ENCODE measurements at places on chromosomes 4 and X. TPM values are rescaled to one million over a fixed set of nuclear protein-coding genes. Genes with fewer than 3 reads are reported as not detected.

Gene CRMP1
- 624 TPM for total RNA-seq

Gene LETM1
- 115 TPM for total RNA-seq

Gene CTAG1B
- not detected for total RNA-seq

Gene HHIP
- total RNA-seq = 0.82 TPM

DNA sequence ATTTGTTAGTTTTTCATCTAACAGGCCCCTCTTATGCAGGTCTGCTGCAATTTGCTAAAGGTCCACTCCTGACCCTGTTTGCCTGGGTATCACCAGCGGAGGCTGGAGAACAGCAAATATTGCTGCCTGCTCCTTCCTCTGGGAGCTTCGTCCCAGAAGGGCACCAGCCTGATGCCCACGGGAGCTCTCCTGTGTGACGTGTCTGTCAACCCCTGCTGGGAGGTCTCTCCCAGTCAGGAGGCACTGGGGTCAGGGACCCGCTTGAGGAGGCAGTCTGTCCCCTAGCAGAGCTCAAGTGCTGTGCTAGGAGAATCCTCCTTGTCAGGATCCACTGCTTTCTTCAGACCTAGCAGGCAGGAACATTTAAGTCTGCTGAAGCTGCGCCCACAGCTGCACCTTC lies 30.5 kb downstream of the ATRX start:
- no peak for DNase-seq

- DNase-seq = peak; percentile 63
These were observed at the start of gene NSG1 for GRCh38 chr4:4386736-4387392. Gene NSG1, plus strand, starts transcription at chr4:4387102. Its CDS starts 528 bp downstream, at chr4:4387630.

DNA sequence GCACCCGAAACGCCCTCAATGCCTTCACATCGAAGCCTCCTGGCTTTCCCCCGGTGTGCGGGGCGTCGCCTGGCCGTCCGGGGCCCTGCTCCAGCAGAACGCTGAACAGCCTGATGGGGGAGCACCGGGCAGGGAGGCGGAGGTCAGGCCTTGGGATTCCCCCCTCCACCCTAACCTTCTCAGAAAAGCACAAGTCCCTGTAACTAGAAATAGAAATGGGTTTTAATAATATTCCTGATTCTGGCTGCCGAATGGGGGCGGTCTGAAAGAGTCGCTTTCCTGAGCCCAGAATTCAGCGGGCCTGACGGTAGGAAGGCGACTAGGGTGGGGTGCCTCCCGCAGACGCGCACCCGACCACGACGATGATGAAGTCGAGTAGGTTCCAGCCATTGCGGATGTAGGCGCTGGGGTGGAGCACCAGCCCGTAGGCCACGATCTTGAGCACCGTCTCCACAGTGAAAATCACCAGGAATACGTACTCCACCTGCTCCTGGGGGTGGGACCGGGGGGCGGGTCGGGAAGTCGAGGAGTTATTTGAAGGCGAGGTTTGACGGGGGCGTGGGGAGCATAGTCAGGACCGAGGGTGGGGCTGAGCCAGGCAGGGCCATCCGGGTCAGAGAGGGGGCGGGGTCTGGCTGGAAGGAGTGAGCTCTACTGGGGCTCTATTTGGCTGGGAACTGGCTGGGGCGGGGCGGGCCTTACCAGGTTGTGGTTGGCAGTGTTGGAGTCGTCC lies 2.5 kb downstream of the CACNA1F start:
- DNase-seq = peak; percentile 29

DNA sequence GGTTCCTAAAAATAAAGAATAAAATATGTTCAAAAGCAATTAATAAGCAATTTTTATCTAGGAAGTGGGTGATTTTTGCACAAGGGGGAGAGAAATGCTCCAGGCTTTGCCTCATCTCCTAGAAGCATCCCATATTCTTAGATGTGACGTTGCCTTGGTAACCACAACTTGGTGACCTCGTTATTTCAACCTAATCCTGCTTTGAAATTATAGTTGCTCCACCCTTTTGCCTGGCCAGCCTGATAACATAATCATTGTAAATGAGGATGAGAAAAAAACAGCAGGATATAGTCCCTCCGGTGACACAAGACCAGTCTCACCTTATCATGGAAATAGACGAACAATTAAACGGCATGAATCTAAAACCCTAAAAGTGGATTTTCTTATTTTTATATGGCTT lies 194.4 kb downstream of the QDPR start:
- DNase-seq = no peak

DNA sequence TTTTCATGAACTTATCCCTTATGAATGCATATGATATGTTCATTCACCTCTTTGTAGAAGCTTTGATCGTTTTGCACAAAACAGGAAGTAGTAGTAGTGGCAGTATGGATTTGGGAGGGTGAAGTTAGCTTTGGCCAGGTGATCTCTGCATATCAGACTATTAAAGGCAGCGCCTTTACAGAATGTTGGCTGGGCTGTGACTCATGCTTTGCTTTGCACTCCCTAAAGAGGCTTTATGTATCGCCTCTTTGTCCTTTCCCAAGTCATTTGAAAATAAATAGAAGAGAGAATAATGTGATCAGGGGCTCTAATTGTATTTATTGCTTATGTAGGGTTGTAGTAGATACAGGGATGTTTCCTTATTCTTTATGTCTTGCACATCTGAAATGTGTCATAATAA lies 50.4 kb downstream of the SHROOM3 start:
- DNase-seq = no peak

DNA sequence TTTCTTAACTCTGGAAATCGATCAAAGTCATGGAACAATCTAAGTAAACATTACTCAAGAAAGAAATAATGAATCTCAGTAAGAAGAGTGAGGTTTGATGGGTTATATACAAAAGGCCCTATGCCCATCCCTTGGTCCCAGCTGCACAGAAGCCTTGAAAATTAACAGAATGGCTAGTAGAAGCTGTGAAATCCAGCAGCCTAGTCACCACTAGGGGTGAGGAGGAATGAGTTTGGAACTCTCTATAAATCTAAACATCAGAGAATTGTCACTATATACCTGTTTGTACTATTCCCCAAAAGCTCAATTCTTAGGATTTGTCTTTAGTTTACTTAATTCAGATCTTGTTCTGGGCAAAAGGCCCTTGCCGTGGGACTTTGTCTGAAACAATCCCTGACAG lies 313.9 kb upstream of the GRID2 start:
- DNase-seq = no peak

DNA sequence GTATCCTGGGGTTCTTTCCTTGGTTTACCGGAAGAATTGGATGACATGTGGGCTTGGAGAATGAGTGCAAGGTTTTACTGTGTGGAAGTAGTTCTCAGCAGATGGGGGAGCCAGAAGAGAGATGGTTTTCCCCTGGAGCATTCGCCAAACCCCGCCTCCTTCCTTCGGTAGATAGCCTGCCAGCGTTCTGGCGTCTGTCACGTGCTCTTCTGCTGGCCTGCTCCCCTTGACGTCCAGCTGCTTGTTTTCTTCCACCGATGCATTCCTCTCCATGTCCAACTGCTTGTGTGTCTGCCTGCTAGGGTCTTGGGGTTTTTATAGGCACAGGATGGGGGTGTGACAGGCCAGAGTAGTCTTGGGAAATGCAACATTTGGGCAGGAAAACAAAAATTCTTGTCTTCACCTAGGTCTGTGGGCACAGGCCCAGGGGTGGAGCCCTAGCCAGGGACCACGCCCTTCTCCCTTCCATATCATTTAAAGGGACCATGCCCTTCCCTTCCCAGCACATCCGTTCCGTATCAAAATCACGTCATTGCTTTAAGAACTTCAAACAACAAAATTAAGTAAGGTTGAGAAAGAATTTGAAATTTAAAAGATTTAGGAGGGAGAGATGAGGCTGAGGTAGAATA lies 538.7 kb upstream of the SMIM31 start:
- DNase-seq = no peak

DNA sequence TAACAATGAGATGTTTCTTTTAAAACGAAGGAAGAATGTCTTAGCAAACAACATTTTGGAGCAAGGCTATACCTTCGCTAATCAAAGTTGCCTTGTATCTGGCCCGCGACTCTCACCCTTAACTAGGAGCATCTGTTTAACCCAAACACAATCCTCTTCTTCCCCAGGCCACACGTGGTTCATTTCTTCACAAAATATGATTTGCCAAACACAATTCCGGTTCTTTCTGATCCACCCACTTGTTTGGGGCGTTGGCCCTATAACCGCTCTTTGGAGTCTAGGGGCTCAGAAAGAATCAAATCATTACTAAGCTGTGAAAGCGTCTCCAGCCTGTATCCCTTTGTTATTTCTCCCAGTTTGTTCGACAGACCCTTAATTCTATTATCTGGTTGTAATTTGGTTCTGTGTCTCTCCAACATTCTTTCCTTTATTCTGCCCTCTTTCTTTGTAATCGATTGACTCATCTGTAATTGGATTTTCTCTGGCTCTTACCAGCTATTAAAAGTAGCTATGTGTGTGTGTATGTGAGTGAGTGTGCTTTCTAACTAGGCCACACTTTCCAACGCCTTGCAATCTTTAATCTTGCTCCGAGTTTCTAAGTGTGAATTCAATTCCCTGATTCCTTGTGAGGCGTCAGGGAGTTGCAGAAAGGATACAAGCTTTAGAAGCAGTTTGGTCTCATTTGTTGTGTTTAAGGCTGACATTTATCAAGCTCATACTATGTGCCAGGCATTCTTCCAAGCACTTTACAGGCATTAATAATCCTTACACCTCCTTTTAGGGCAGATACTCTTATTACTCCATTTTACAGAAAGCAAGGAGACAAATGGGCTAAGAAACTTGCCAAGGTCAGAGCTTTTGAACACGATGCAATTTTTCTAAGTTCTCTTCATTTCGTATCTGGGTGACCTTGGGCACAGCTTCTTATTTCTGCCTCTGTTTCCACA lies 138.6 kb upstream of the CPEB2 start:
- DNase-seq = no peak

DNA sequence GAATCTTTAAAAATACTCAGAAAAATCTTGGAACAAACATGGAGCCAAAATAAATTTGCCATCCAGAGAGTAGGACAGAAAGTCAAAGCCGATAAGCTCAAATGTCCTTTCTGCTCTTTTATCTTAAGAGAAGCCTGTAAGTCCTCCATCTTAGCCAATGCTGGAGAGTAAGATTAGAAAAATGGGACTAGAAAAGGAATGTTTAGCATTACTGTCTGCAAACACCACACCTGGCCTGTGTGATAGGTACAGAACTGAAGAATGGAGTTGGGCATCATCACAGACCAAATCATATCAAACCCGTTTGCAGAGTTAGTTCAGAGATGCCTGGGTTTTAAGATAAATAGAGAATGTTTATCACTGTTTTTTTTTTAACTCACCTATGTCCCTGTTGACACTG lies 10.5 kb upstream of the SLC39A8 start:
- DNase-seq = no peak

Measured in frontal cortex (tissue), 4 donors.